Liver (tissue), 10 donors: ENCODE measurements at places on chromosomes 6 and 20. TPM values are rescaled to one million over a fixed set of nuclear protein-coding genes. Genes with fewer than 3 reads are reported as not detected.

- no peak for DNase-seq
These were observed 37.2 kb upstream of the PTPN1 start for GRCh38 chr20:50472693-50473664.

GRCh38 chr6:74651948-74652842 is 553.7 kb downstream of the COL12A1 start:
- no peak for DNase-seq

- no peak for DNase-seq
These were observed 8.7 kb upstream of the ATRN start for GRCh38 chr20:3461911-3462677.

DNA sequence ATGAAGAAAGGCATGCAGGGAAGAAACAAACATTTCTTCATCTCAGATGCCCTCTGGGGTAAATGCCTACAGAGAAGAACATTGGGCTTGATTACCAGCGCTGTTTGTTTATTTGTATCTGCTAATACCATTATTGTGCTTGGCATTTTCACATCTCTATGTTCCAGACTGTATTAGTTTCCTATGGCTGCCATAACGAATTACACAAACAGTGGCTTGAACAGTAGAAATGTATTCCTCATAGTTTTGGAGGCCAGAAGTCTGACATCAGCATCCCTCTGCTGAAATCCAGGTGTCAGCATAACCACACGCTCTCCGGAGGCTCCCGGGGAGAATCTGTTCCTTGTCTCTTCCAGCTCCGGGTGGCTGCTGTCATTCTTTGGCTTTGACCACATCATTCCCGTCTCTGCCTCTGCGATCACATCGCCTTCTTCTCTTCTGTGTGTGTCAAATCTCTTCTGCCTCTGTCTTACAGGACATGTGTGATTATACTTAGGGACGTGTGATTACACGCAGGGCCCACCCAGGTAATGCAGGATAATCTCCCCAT is 241.6 kb upstream of the SUPT3H start:
- no peak for DNase-seq

THBD gene
- 3.2 TPM for polyA plus RNA-seq

- no peak for DNase-seq
These were observed 66.6 kb downstream of the CDH26 start for GRCh38 chr20:60024801-60025200.

TAAR1 gene
- polyA plus RNA-seq: not detected

GRCh38 chr6:70415247-70415646 is 1.9 kb downstream of the FAM135A start:
- no peak for DNase-seq

DNA sequence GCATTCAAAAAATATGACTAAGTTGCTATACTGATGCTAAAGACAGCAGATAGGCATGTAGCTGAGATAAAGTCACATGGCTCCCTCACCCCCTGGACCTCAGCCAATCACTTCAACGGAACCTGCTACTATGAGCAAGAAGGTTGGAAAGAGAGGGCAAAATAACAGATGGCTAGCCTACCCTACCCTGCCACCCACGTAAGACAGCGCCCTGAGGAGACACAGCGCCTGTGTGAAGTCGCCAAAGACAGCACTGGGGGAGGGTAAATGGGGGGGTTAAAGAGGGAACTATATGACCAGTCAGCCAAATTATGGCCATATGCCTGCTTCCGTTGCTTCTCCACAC is 163.2 kb downstream of the RALGAPA2 start:
- DNase-seq: no peak

TRIM40 gene
- not detected for polyA plus RNA-seq

C6orf58 gene
- polyA plus RNA-seq: not detected

DNA sequence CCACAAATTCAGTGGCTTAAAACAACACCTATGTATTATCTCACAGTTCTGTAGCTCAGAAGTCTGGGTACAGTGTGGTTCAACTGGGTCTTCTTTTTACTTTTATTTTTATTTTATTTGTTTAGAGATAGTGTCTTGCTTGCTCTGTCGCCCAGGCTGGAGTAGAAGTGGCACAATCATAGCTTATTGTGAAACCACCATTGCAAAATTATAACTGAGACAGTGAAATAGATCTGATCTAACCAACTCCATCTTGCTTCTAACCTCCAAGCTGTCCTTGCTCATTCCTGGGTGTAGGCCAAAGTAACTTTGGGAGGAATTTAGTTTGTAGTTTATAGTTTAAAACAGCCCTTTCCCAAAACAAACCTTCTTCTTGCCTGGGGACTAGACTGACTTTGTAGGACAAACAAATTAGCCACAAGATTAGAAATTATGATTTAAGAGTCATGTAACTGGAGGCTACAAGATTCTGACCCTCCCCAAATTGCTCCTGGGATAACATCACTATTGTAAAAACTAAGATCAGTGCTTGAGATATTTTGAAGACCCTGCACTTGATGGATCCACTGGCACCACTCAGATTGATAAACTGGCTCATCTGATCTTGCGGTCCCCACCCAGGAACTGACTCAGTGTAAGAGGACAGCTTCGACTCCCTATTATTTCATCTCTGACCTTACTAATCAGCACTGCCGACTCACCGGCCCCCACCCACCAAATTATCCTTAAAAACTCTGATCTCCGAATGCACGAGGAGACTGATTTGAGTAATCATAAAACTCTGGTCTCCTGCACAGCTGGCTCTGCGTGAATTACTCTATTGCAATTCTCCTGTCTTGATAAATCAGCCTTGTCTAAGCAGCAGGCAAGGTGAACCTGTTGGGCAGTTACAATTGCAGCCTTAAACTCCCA is 193.4 kb upstream of the CDYL start:
- no peak for DNase-seq

MAP3K7 gene
- 8.5 TPM for polyA plus RNA-seq

AVP gene
- polyA plus RNA-seq: 2.5 TPM

TMEM242 gene
- polyA plus RNA-seq: 10.2 TPM

DNA sequence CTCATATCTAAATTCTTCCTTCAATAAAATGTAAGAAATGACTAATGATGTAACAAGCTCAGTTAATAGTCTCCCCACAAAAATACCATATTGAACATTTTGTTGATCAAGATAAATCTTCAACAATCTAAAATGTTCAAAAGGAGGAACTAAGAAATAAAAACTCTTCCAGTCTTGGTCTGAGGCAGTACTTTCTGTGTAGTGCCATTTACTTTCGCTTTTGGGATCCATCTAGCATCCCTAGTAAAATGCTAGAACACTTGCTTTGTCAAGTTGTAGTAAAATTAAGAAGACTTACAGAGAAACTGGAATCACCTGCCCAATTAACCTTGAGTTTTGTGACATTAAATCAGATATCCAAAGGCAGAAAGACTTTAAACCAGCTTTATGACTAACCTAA is 246.4 kb downstream of the KHDRBS2 start:
- DNase-seq: no peak

- DNase-seq: no peak
These were observed 33.7 kb downstream of the ADGRF5 start for GRCh38 chr6:46888031-46888430.

DNA sequence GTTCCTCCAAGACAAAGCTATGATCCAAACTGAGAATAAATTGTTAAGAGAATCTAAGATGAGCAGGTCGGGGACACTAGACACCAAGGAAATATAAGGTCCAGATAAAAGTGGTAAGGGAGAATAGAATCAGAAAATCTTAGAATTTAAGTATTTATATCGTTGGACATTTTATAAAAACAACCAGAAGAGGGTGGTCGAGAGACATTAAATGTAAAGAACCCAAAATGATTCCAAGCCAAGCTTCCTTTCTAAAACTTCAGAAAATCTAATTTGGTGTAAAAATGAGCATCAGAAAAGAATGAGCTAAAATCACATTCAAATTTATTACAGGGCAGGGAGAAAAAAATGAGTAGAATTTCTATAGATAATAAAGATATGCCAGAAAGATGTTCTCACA is 97.8 kb upstream of the OGFRL1 start:
- no peak for DNase-seq

- DNase-seq: no peak
These were observed 10.1 kb downstream of the JARID2 start for GRCh38 chr6:15255909-15256395.

GRCh38 chr6:74366634-74367033 is 670.6 kb downstream of the CD109 start:
- no peak for DNase-seq

DNAH8 gene
- not detected for polyA plus RNA-seq

DNA sequence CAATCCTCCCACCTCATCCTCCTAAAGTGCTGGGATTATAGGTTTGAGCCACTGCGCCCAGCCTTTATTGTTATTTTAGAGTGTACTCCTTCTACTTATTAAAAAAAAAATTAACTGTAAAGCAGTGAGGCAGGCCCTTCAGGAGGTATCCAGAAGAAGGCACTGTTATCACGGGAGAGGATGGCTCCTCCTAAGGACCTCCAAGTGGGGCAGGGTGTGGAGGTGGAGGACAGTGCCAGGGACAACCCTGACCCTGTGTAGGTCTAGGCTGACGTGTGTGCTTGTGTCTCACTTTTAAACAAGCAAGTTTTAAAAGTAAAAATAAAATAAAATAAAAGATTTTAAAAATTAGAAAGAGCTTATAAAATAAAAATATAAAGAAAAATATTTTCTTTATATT is 23.7 kb upstream of the TAF4 start:
- DNase-seq: no peak

DNA sequence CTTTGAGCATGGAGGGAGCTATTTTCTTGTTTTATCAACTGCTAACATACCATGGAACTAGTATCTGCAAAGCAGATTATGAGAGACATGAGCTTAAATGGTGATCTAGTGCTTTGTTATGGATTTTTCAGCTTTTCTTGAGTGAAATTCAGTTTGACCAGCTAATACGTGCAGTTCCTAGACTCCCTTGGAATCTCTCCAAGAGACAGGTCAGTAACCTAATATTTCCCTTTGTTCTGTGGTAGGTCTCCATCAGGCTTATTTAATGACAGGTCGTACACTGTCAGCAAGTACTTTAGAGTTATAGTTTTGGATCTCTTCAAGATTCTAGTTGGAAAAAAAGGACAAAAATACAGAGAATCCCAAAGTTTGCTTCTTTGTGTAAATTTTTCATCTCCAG is 43.9 kb downstream of the HDAC2 start:
- DNase-seq: no peak
